ENCODE measurements at places on chromosomes 16 and 17.
A peak's percentile ranks its signal among the peaks of the same experiment; 100 is the strongest.

- DNase-seq: peak; percentile 55
Observed at GRCh38 chr16:75085556-75085955, 31.0 kb downstream of the LDHD start.

DNA sequence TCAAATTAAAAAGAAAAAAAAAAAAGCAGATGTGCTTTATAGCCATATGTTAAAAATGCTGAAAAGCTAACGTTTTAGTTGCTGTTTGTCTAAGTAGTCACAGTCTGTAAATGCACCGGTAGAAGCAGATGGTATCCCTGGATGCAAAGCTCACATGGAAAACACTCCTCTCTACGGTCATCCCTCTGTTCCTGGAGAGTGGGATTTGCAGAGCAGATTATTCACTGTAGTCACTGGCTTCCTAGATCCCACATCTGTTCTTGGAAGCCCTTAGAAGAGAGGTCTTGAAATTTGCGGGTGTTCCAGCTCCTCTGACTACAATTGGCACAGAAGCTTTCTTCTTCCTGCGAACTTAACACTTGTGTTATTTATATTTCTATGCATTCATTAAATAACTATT lies 186.6 kb downstream of the PMP22 start:
- no peak for DNase-seq

DNA sequence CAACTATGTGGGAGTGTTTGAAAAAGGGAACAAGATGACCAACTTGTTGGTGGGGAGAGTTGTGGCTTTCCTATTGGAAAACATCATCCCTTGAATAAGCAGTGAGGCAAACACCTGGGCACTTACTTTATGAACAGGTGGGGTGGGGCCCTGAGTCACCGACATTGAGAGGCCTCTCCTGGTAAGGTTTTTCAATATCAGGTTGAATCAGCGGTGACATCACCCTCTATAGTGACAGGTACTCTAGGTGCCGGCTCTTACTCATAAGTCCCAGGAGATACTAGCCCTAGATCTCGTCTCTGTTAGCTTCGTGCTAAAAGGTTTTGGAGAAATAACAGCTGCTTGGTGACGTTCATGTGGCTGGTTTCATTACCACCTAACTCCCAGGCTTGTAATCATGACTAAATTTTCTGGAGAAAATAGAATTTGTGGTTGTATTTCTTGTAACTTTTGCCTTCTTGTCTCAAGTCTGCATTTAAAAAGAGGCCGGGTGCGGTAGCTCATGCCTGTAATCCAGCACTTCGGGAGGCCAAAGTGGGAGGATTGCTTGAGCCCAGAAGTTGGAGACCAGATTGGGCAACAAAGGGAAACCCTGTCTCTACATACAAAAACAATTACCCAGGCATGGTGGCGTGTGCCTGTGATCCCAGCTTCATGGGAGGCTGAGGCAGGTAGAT lies 19.3 kb downstream of the CDH1 start:
- DNase-seq: no peak

DNA sequence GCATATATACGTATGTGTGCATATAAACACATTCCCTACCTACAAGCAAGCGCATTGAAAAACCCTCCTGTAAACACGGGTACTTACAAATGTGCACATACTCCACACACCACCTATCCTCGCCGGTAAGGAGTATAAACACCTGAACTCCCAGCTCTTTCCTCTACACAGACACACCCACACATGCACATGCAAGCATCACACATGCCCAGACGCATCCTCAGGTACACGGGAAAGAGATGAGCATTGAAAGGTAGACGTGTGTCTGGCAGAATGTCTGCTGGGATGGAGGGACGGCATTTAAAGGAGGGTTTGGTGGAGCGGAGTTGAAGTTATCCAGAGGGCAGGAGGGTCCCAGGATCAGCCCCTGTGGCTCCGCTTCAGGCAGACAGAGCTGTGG lies 4.7 kb upstream of the SMTNL2 start:
- no peak for DNase-seq

DNA sequence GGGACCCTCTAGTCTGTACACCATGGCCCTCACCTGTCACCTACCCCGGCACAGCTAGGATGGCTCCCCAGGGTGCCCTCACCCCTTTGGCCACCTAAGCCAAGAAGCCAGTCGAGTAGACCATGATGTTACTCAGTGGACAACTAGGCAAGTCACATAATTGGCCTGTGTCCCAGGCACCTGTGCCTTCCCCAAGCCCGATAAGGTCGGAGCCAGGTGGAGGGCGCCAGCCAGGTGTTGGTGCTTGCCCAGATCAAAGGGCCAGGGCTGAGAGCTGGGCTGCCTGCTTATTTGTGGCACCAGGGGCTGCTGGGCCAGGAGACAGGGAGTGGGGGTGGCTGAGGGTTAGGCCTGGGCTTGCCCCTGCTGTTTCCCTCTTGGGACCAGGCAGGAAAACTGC lies 16.8 kb downstream of the SPNS2 start:
- no peak for DNase-seq

- no peak for DNase-seq
Observed at GRCh38 chr17:42759982-42760651, 910 bp upstream of the RAMP2 start.

GRCh38 chr17:61486135-61487120 lies 34.2 kb downstream of the TBX4 start:
- DNase-seq: no peak

- DNase-seq: no peak
Observed at GRCh38 chr16:4200000-4200780, 41.7 kb downstream of the SRL start.

GRCh38 chr16:53792161-53792951 lies 88.4 kb downstream of the FTO start:
- no peak for DNase-seq
